ENCODE measurements at places on chromosomes 11 and 22. TPM values are rescaled to one million over a fixed set of nuclear protein-coding genes. Genes with fewer than 3 reads are reported as not detected.

The POLR2F gene
- 68.1 TPM for total RNA-seq

DNA sequence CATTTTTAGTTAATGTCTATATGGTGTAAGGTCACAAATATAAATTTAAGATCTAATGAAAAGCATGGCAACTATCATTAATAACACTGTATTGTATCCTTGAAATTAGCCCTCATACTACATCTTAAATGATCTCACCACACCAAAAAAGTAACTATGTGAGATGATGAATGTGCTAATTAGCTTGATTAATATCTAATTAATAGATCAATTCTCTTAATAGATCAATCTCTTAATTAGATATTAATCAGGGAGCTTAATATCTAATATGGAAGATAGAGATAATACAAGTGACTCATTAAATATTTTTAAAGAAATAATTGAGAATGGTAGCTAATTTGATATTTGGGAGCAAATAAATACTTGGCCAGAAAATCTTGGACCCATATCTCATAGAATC, 178.5 kb upstream of the FAT3 start:
- no peak for DNase-seq

DNA sequence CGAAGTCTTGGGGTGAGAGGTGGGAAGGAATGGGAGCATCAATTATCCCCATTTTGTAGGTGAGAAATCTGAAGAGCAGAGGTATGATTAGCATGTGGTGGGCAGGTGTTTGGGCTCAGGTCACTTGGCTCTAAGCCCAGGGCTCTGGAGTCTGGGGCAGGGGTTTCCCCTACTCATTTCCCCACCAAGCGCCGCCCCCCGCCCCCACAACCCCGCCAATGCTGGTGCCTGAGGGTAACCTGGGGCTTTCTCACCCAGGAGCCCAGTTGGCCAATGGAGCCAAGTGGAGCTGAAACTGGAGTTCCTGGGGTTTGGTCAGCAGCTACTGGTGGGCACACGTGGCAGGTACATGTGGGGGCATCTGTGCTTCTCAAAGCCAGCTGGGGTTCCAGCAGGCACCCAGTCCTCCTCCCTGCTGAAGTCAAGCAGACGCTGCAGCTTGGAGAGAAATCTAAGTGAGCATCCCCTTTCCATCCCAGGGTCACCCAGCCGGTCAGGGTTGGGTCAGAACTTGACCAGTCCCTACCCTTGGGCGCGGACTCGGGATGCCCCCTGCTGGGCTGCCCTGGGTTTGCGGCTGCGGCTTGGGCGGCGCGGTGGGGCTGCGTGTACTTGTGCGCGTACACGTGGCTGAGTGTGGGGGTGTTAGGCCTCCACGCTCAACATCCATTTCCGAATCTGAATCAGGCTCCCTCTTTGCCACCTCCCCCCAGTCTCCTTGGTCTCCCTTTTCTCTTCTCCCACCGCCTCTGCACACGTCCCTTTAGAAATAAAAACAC, 1.7 kb upstream of the CHRM1 start:
- DNase-seq = no peak

DNA sequence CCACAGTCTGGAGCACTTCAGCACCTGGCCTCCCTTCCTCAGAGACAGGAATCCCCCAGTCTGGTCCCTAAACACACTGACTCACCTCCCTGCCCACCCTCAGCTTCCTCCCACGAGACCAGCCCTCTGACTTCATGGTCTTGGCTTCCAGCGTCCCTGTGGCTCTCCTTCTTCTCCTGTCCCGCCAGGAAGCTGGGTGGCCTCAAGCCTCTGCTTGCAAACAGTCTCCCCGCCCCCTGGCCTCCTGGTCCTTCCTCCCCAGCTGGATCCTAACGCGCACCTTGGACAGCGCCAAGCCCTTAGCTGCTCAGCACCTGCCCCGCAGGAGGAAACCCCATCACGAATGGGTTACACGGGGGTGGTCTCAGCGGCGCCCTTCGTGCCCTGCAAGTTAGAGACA, 4.5 kb downstream of the NCF4 start:
- no peak for DNase-seq

The NAALAD2 gene
- 0.39 TPM for total RNA-seq

The MUC5AC gene
- not detected for total RNA-seq

DNA sequence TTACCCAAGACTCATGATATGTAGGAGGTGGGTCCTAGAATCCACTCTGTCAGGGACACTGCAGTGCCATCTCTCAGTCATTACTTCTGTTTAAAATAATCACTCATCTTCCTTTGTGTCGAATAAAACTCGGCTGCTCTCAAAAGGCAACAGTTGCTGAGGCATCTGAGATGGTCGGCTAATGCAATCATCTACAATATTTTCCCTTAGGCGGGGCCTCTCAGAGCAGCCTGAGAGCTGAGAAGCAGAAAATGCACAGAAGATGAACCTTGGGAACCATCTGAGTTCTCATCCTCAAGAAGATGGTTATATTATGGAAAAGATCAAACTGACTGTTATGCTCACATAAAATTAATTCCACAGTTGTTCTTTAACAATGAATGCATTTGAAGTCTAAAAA, 1518.2 kb upstream of the TENM4 start:
- DNase-seq = no peak

The GGTLC3 gene
- not detected for total RNA-seq

DNA sequence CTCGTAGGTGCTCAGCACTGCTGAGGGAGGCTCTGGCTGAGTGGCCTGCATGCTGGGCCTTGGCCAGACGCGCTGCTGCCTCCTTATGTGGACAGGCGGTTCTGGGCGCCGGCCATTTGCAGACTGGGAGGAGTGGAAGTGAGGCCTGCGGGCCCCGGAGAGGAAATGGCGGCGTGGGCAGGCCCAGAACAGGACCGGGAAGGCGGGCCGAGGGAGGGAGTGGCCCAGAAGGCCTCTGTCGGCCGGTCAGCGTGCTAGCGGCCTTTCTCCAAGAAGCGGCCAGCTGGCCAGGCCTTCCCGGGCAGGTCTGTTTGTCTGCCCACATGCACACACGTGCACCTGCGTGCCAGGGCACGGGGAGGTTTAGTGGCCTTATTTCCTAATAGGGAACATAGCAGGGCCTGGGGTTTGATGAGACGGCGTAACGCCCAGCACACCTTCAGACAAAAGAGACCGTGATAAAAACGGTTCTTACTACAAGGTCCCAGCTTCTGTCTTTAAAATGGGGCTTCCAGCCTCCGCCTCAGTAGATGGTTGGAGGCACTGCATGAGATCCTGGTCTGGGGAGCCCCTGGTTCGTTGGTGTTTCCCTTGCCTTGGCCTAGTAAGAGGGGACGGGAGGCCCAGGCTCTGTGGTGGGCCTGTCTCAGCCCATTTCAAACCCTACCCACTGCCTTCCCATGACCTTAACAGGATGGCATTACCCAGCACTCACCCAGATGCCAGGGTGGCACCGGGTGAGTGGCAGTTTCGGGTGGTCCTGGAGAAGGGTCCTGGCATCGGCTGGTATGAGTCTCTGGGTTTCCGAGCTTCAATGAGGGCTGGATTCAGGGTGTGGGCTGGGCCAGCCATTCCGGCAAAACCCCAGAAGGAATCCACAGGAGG, 65.1 kb upstream of the PPARA start:
- peak; percentile 92 for DNase-seq

DNA sequence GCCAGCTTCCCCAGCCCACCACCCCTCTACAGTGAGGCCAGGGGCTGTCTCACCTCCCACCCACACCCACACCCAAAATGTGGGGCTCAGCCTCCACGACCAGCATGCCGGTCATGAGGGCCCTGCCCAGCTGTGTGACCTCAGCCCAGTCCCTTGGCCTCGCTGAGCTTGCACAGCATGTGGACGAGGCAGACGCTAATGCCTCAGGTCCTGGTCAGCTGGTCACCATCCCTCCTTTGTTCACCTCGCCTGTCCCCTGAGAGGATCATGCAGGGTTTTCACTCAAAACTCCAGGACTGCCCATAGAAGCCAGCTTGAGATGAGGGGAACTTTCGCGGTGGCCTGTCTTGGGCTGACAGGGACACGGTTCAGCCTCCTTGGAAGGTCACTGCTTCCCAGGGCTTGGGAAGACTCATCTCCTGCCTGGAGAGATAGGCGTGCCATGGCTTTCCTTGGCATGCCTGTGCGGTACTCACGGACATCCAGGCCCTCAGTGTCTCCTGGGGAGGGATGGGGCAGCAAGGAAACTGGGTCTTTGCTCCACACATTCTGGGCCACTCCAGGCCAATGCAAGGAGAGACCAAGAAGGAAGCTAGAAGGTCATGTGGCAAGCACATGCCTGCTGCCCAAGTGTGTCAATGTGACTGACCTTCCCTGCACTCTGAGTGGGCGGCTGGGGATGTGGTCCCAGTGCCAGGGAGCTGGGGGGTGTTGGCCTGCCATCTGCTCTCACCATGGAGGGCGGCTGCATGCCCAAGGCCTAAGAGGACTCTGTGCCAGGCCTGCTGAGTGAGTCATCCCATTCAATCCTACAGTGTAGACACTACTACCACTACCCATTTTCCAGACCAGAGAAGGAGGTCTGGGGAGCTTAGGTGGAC, 3.2 kb upstream of the RTN4R start:
- no peak for DNase-seq

The MYOD1 gene
- total RNA-seq = not detected

The MMP7 gene
- total RNA-seq = not detected

The MEN1 gene
- total RNA-seq = 10.4 TPM

The DENND6B gene
- total RNA-seq = 3.0 TPM

- DNase-seq = no peak
These were observed 131.9 kb upstream of the MTMR2 start for GRCh38 chr11:96055706-96056387.

The KREMEN1 gene
- 29.2 TPM for total RNA-seq

DNA sequence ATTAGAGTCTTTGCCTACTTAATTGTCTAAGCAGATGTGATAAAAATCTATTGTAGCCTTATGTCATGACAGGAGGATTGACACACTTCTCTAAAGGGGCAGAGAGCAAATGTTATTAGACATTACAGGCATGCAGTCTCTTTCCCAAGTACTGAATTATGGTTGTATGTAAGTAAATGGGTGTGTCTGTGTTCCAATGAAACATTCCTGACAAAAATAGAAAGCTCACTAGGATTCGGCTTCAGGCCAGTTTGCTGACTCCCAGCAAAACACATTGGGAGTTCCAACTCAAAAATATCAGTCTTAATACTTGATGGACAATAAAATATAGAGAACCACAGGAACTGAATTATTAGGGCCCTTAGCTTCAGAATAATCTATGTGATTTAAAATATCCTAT, 1480.4 kb downstream of the FAM181B start:
- no peak for DNase-seq

GRCh38 chr11:17578296-17578695, 31.2 kb downstream of the OTOG start:
- no peak for DNase-seq

DNA sequence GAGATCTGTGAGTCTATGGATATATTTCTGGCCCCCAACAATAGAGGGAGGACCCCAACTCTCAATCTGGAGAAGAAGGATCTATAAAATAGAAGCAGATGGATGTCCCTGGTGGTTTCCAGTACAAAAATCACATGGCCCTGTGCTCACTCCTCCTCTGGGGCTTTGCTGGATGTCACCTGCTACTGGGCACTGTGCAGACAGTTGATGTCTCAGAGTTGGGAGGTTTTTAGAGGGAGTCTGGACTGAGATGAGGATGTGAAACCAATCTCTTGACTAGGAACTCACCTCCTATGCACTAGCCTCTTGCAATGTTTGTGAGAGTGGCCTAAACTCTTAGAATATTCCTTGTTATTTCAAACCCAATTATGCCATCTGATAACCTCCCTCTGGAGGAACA, 107.2 kb downstream of the SCN3B start:
- no peak for DNase-seq

The SMIM35 gene
- not detected for total RNA-seq

The CHRM1 gene
- total RNA-seq = not detected

The RGL4 gene
- not detected for total RNA-seq

DNA sequence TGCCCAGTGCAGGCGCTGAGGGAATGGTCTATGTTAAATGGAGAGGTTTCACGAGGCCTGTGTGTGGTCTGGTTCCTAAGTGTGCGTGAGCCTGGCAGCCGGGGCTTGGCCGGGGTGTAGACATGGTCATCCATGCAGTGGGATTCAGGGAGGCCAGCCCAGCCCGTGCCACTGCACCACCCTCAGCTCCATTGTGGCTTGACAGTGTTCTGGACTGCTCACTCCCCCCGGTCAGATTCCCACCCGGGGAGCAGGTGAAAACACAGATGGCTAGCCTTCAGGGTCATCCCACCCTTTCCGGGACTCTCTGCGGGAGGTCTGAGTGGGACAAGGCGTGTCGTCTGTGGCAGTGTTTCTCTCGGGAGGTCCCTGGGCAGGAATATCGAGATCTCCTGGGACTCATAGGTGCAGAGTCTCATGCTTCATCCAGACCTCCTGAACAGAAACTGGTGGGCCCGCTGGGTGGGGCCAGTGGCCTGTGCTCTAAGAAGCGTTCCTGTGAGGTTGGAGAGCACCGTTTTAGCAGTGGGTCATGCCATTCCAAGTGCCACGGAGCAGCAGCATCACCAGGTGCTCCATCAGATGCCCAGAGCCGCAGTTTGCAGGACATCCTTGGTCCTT, 52.3 kb downstream of the ST14 start:
- DNase-seq = no peak

DNA sequence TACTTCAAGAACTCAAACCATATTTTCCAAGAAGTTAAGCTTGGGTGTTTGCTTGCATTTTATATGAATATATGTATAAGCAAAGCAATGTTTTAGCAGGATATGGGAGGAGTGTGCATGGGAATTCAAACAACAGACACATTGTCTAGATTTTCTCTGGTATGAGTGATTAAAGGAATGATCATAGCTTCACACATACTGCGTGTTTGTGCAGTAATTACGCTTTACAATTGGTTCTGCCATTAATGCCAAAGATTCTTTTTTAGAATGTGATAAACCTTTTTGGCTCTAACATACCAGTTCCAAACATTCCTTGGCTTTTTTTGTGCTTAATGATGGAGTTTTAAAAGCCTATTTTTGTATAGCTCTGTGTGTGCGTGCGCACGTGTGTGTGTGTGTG, 54.0 kb downstream of the CCDC34 start:
- no peak for DNase-seq

DNA sequence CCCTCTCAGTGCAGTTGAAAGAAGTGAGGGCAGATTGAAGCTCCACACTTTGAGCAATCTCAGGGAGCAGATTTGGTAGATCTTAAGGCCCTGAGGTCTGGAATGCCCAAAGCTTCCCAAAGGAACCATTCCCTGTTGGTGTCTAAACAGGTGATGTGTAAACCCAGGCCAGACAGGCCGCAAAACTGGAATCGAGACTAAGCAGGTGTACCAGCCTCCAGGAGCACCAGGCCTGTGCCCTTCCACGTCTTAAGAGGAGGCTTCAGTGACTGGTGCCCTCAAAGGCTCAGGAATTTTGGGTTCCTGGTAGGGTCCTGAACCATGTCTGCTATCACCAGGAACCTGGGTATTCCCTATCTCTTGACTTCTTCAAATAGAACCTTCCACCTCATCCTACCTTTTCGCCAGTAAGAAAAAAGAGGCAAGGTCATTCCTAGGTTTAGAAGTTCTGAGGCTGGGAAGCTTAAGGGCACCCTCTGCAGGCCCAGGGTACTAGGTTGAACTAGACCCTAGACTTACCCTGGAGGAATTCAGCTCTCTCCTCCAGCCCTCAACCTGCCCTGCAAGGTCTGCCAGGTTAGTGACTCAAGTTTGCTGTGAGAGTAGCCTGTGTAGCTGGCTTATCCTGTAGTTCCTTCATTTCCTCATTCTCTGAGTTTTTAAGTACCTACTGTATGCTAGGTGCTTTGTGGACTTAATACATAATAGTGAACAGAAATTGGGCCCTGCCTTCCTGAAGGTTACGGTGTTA, 100.0 kb upstream of the NNMT start:
- no peak for DNase-seq

GRCh38 chr11:2178906-2179494, 7.4 kb upstream of the TH start:
- no peak for DNase-seq

Data from heart right ventricle (tissue), 16 donors.